ENCODE measurements at places on chromosomes 7 and 10.

GRCh38 chr10:974038-974784 is 14.0 kb upstream of the GTPBP4 start:
- DNase-seq, result peak; percentile 81

- no peak for DNase-seq
These were observed 595 bp upstream of the SFXN4 start for GRCh38 chr10:119166118-119166500.

- DNase-seq, result no peak
These were observed 28.4 kb downstream of the DNAJC9 start for GRCh38 chr10:73218431-73219191.

DNA sequence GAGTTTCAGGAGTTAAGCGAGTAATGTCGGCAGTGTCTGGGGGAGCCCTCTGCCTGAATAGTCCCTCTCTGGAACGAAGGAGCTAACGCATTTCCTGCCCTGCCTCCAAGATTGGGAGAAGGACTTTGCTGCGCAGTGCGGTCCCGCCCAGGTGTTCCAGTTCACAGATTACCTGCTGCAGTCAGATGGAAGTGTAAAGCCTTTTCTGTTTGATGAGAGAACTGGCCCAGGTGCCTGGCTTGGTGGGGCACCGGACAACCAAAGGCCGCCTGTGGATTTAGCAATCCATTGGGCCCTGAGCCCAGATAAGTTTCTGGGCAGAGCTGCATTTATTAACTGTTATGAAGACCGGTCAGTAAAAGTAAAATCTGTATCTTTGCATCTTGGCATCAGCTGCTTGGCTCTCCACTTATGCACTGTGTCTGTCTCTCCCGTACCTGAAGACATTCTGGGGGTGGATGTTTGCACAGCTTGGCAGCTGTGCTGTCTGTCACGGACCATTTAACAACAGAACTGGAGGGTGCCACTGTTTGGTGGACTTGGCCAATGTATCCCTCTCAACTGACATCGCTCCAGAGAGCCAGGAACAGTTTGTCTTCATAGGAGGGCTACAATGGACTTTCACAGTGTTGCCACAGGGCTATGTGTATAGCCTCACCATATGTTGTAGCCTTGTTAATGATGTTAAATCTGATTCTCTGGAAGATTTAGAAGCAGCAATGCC is 654.7 kb upstream of the ZWINT start:
- no peak for DNase-seq

DNA sequence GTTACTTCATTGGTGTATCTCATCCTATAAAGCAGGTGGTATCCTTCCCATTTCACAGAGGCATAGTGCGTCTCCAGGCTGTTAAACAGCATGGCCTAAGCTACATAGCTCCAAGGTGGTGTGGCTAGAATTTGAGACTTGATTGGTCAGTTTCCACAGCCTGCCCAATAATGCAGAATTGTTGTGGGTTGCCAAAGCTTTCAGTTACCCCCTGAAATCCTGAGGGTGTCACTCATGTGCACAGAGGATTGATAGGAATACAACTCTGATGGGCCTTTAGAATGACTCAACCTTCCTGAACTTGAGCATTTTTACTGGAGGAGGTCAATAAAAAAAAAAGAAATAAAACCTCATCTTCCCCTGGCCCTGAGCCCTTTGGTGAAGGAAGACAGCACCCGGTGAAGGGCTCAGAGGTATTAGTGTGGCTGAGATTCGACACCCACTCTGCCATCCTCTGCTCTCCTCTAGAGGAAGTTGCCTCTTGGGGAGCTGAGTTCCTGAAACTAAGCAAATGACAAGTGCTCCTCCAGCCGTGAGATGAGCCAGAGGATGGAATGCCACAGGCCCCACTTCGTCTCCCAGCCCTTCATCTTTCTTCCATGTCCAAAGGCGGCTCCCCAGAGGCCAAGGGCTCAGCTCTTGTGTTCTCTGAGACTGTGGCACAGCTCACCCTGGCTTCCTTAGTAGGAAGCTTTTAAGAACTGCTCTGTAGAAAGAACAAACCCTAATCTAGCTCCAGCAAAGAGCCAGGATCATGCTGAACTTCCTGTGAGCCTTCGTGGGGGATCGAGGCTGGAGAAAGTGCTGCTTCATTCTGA is 1.0 kb downstream of the ACSL5 start:
- peak; percentile 58 for DNase-seq

- DNase-seq, result no peak
These were observed 19.0 kb downstream of the TMEM168 start for GRCh38 chr7:112771166-112771565.

DNA sequence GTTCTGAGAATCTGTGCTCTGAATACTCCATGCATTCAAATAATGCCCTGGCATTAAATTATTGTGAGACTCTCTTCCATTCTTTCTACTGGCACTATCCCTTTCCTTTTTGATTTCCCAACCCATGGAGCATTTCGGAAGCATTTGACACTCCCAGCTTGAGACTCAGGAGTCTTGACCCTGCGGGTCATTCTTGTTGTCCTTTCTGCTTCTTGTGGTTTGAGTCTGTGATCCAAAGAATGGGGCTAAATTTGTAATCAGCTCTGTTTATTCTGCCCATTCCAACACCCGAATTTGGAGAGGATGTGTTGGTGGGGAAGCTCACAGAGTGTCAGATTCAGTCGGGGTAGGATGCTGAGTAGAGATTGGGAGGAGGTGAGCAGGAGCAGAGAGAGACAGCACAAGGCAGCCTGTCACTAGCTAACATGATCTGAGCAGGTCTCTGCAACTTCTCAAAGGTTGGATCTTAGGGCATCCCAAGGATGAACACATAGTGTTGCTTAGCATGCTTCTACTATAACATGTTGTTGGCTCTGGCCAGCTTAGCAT is 80.4 kb upstream of the BMPER start:
- DNase-seq, result no peak

DNA sequence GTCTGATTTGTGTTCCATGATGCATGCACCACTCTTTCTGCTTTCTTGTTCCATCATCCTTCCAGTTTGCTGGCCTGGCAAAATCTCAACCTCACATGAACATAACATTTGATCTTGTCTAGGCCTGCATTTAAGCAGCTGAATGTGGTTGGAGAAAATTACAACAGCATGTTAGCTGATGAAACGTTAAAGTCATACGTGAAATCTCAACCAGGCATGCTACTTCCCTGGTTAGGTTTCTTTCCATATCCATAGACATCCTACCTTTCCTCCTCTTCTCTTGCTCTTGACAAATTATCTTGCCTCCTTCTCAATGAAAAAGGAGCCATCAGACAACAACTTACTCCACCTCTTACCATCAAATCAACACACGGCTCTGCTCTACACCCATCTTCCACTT is 153.6 kb downstream of the C1GALT1 start:
- DNase-seq, result no peak

- peak; percentile 72 for DNase-seq
These were observed 765 bp downstream of the CELF2 start for GRCh38 chr10:11018432-11018841.

DNA sequence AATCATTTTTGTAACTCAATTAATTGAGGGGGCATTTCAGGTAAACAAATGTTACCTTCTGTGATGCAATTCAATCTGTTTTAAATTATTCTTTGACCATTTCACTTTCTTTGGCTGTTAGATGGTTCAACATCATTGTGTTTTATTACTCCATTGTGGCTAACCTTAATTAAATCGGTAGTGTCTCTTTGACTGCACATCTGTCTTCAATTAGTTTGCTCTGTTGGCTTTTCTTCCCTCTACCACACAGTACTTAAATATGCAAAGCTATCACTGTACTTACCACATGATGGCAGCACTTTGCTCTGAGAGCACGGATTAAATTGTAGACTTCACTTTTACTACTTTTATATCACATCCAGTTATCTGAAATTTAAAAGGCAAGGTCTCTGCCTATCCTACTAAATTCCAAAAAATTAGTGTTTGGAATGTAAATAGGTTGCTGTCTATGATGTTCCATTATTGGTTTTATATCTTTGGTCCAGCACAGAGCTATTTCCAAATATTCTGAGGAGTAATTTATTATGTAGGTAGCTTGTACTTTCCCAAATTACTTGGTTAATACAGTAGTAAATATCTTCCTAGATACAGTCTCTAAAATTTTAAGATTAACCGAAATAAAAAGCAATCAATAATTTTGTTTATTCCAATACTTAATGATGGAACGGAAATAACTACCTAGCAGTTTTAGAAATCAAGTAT is 352.0 kb downstream of the PCLO start:
- no peak for DNase-seq

GRCh38 chr10:125578658-125579315 is 104.2 kb downstream of the TEX36 start:
- DNase-seq, result no peak

GRCh38 chr10:48306870-48307710 is 613 bp downstream of the MAPK8 start:
- no peak for DNase-seq

- DNase-seq, result no peak
These were observed 25.1 kb downstream of the PRKAG2 start for GRCh38 chr7:151851782-151852181.

DNA sequence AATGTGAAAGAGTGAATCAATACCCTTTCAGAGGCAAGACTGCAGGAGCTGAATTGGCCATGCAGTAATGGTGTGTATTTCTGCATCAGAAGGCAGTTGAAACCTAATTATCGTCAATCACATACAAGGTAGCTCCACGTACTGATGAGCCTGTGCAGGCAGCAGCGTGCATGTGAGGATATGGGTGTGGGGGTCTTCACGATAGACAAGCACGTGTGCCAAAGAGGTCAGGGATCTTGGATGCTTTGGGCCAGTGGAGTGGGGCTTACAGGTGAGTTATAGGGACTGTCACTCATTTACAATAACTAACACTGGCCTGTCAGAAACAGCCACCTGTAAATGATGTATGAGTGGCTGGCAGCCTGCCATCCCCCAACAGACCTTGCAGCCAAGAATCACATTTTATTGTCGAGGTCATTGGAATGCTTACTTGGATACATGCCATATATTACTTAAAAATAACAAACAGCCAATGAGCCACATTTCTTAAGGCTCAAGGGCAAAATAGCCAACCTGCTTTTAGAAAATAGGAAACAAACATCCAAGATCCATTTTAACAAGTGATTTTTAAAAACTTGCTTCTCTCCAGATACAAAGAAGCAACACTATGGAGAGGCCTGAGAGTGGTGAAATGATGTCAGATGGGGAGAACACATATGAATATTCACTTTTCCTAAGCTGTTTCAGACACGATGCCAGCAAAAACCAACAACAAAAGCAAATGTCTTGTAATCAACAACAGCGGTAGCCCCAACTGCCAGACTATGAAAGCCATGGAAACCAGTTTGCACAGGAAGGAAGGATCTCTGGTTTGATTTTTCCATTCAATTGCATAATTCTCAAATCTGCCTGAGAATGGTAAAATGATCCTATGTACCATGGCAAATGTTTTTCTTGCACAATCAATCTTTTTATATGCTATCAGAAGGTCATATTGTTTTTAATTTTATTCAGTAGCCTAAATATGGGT is 210.7 kb downstream of the SKAP2 start:
- no peak for DNase-seq

DNA sequence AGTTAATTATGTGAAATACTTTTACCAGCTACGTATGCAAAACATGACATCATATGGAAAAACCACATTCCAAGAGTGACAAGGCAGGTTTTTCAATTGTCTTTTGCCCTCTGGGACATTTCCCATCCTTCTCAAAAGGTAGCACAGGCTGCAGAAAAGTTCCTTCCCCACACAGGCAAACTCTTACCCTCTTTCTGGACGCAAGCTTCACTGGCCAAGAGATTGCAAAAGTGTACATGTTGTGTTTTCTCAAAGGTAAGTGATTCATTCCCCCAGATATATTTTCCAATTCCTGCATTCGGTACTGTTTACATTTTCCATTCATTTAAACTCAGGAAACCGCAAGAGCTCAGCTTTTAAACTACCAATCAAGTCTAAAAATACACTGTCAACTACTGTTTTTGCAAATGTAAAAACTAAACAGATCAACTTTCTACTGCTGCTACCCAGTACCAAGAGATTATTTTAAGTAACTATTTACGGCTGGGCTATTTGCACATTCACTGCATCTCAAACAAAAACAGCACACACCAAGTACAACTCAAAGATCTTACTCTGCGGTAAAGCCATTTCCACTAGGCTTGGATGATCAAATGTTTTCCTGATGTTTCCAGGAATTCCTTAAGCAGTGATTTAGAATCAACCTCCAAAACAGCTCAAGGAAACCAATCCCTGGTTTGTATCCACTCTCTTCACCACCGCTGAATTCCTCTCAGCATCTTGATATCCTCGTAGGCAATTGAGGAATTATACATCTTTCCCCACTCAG is 233.6 kb upstream of the CCDC6 start:
- DNase-seq, result peak; percentile 59

DNA sequence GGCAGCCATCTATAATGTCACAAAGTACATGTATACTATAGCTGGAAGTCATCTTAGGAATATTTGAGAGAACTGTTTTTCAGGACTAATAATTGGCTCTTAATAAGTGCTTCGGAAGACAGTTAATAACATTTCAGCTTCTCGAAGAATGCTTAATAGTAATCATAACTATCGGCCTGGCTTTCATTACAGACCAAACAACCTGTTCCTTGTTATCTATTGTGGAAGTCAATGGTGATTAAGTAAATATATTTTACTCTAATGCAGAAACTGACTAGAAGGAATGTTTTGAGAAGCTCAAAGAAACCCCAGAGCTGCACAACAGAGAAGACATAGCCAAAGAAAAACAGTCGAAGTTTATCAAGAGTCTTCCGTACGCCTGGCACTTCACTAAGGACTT is 106.8 kb upstream of the FAM133B start:
- DNase-seq, result no peak

- DNase-seq, result no peak
These were observed 90.4 kb downstream of the TAF3 start for GRCh38 chr10:7908541-7909210.

GRCh38 chr7:150405584-150406311 is 26.6 kb downstream of the ZNF775 start:
- DNase-seq, result peak; percentile 85

GRCh38 chr10:33570495-33570894 is 236.0 kb upstream of the NRP1 start:
- DNase-seq, result no peak

DNA sequence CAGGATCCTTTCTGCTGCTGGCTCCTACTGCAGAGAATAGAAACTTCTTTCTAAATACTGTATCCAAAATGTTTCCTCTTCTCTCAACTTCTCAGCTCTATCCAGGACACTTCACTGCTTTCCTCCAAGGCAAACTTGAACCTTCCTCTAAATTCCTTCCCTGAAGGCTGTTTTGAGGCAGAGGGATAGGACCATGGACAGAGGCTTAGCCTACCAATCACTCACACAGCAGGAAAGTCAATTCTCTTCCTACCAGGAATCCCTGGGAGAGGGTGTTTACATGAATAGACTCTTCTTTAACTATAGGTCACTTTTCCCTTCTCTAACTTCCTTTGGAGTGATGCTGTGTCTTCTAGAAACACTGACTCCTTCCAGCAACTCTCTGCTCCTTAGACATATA is 115.6 kb upstream of the MKLN1 start:
- DNase-seq, result peak; percentile 79

GRCh38 chr10:69745698-69746097 is 56.0 kb upstream of the COL13A1 start:
- DNase-seq, result no peak
